ENCODE measurements at places on chromosomes 4 and X. TPM values are rescaled to one million over a fixed set of nuclear protein-coding genes. Genes with fewer than 3 reads are reported as not detected.

DNA sequence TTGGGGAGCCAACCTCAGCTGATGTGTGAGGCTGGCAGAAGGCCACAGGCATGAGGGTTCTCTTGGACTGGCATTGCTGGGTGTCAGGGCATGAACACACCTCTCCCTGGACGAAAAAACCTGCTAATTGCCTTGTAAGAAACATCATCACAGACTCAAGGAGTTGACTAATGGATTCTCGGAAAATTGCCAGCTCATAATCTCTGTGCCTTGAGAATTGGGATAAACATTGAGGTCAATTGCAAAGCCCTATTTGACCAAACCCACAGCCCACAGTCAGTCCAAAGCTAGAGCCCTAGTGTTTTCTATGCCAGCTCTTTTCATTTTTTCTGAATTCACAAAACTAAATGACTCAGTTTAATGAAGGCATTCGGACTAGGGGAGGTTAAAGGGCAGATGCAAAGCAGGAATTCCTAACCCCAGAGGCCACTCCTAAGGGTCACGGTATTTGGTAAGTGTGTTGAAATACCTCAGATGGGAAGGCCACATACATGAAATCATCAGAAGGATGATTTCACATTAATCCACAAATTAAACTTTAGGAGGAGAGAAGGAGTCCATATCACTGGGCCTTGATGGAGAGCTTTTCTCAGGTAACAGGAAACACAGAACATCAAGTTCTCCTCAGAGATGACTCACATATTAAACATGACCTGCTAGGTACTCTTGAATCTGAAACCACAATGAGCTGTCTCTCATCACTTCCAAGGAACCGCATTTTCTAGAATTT lies 39.0 kb upstream of the RASL11B start:
- H3K36me3 ChIP-seq, result no peaks in the 10 kb centered on the region
- H3K27me3 ChIP-seq, result no peaks in the 10 kb centered on the region
- DNase-seq, result no peak

- no peaks in the 10 kb centered on the region for H3K4me1 ChIP-seq
- no peak overlapping the region for H3K27ac ChIP-seq
- H3K36me3 ChIP-seq, result no peaks in the 10 kb centered on the region
Observed at GRCh38 chr4:74840936-74841509, 46.7 kb upstream of the BTC start.

GRCh38 chr4:165609653-165610052 lies 230.8 kb downstream of the CPE start:
- H3K36me3 ChIP-seq, result no peaks in the 10 kb centered on the region
- no peak for DNase-seq
- no peaks in the 10 kb centered on the region for H3K4me1 ChIP-seq
- H3K27me3 ChIP-seq, result no peaks in the 10 kb centered on the region
- no peak overlapping the region for H3K27ac ChIP-seq

DNA sequence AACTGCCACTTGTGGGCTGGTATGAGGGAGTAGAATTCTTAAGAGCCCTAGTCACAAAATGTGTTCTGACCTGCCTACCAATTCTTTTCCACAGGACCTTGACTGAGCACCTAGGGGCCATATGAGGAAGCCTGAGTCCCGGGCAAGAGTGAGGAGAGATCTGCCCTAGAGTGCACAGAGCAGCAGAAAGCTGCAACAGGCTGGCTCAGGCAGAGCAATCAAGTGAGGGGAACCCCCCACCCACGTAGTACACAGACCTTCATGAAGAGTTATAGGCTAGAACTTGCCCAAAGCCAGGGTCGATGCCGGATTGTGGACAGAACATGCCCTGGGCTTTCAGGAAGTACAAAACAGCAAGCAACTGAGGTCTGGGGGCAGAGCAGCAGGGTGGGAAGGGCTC lies 117.0 kb downstream of the SPOCK3 start:
- H3K27ac ChIP-seq, result no peak overlapping the region
- no peak for DNase-seq
- H3K4me3 ChIP-seq, result no peak overlapping the region
- no peaks in the 10 kb centered on the region for H3K27me3 ChIP-seq
- no peaks in the 10 kb centered on the region for H3K36me3 ChIP-seq

GRCh38 chr4:2260344-2261109 lies 1.4 kb downstream of the MXD4 start:
- peak overlapping the region; percentile 92 for H3K4me3 ChIP-seq
- peaks cover 70% of the 10 kb centered on the region for H3K4me1 ChIP-seq
- H3K27ac ChIP-seq, result peak overlapping the region; percentile 91
- H3K27me3 ChIP-seq, result no peaks in the 10 kb centered on the region
- peak; percentile 62 for DNase-seq

TMEM35A gene
- 1.5 TPM for total RNA-seq

MFAP3L gene
- 9.6 TPM for total RNA-seq

FAM3A gene
- 42.6 TPM for total RNA-seq

Measured in upper lobe of right lung (tissue), 1 donor.